Esophagus muscularis mucosa (tissue), 4 donors: ENCODE measurements at places on chromosomes 5 and 9.

DNA sequence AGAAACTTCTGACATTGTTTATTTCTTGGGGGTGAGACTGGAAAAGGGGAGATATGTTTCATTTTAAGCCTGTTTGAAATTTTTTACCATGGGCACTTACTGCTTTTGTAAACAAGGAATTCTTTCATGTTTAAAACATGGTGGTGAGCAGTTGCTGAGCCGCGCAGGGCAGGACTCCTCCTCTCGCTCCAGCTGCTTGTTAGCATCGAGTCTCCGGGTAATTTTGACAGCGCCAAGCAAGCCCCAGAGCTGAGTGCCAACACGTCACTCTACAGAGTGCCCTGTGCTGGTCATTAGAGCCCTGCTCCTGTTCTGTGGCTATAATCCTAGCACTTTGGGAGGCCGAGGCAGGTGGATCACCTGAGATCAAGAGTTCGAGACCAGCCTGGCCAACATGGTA, 116.5 kb upstream of the MSX2 start:
- no peaks in the 10 kb centered on the region for H3K4me1 ChIP-seq
- no peak overlapping the region for H3K27ac ChIP-seq
- no peaks in the 10 kb centered on the region for H3K36me3 ChIP-seq
- H3K4me3 ChIP-seq: no peak overlapping the region
- no peak for DNase-seq
- no peaks in the 10 kb centered on the region for H3K27me3 ChIP-seq

DNA sequence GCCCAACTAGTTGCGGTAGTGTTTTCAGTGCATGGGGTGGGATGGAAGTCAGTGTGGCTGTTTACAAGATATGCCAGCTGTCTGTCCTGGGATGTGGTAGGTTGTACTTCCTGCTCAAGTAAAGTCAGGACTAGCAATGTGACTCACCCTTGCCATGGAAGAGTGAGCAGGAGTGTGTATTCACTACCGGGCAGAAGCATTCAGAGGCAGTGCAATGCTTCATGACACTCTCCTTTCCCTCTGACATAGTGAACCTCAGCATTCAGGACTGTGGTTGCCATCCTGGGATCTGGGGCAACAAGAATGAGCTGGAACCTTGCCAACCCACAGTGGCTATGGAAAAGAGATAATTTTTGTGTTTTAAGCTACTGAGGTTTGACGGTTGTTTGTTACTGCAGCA, 68.9 kb downstream of the BOD1 start:
- no peak overlapping the region for H3K27ac ChIP-seq
- H3K36me3 ChIP-seq: no peaks in the 10 kb centered on the region
- no peak overlapping the region for H3K4me3 ChIP-seq
- no peaks in the 10 kb centered on the region for H3K4me1 ChIP-seq
- no peak for DNase-seq

GRCh38 chr9:101140764-101141163, 112.2 kb downstream of the PLPPR1 start:
- H3K36me3 ChIP-seq: no peaks in the 10 kb centered on the region
- H3K27me3 ChIP-seq: no peaks in the 10 kb centered on the region
- H3K4me3 ChIP-seq: no peak overlapping the region
- no peaks in the 10 kb centered on the region for H3K4me1 ChIP-seq
- H3K27ac ChIP-seq: no peak overlapping the region

DNA sequence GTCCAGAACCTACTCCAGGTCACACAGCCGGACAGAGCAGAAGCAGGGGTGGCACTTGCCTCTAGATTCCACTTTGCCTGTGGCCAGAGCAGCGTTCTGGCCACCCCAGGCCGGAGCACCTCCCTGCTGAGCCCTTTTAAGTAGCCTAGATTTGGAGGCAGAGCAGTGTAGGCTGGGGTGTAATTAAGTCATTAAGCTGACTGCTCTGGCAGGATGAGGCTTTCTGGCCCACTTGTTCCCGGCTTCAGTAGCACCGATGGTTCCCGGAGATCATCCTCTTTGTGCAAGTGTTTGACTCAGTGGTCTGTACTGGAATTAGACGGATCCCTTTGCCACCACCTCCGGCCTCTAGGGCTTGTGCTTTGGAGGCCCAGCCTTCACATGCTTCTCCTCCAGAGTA, 281.9 kb upstream of the ANKRD55 start:
- H3K4me1 ChIP-seq: peaks cover 44% of the 10 kb centered on the region
- H3K27me3 ChIP-seq: no peaks in the 10 kb centered on the region
- no peak overlapping the region for H3K27ac ChIP-seq
- H3K4me3 ChIP-seq: no peak overlapping the region
- no peak for DNase-seq
